ENCODE measurements at places on chromosomes 13 and 19.

DNA sequence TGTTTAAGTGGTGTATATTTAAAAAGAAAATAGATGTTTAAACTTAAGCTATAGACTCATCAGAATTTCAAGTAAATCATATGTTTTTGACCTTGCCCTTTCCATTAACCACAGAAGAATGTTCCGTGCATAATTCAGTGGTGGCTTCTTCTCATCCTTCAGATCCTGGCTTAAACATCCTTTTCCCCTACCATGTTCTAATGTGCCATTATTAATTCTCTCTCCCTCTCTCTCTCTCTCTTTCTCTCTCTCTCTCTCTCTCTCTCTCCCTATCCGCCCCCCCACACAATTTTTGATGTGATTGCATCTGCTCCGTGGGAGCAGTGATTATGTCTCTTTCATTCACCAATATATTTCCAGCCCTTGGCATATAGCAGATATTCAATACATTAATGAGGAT, 116.4 kb downstream of the DCLK1 start:
- no peak for DNase-seq

DNA sequence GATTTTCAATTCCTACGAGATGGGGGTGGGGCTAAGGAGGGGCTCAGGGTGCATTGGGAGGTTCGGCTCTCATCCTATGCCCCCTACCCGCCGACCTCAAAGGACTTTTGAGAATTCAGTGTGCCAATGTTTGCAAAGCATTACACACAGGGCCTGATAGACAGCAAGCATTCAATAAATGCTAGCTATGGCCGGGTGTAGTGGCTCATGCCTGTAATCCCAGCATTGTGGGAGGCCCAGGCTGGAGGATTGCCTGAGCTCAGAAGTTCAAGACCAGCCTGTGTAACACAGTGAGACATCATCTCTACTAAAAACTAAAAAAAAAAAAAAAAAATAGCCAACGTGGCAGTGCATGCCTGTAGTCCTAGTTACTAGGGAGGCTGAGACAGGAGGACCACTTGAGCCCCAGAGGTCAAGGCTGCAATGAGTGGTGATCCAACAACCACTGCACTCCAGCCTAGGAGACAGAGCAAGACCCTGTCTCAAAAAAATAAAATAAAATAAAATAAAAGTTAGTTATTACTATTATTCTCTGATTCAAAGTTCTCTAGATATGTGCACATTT, 1.9 kb upstream of the CBLC start:
- DNase-seq = no peak

DNA sequence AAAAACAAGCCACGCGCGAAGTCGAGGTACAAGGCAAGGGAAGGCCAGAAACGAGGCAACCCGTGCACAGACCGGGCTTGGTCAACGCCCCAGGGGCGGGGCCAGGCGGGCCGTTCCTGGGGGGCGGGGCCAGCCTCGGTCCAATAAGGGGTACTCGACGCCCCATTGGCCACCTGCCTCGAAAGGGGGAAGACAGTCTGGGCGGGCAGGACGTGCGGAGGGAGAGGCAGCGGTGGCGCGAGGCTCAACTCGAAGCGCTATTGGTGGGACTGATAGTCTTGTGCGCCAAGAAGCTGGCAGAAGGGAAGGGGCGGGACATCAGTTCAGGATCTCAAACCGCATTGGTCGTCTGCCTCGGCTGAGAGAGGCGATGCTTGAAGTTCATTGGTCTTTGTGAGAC, at the start of gene LYPD4:
Gene LYPD4 (minus strand): TSS at position 83 of the 400 bp plus-strand sequence. CDS start 5,398 bp downstream, outside the sequence.
- no peak for DNase-seq

GRCh38 chr19:14406645-14407401, 12.3 kb downstream of the DDX39A start:
- DNase-seq = no peak

- no peak for DNase-seq
Observed at GRCh38 chr13:102255409-102255808, 146.4 kb downstream of the FGF14 start.

- DNase-seq = peak; percentile 73
Observed at GRCh38 chr19:12777217-12778016, 2.1 kb upstream of the HOOK2 start.

DNA sequence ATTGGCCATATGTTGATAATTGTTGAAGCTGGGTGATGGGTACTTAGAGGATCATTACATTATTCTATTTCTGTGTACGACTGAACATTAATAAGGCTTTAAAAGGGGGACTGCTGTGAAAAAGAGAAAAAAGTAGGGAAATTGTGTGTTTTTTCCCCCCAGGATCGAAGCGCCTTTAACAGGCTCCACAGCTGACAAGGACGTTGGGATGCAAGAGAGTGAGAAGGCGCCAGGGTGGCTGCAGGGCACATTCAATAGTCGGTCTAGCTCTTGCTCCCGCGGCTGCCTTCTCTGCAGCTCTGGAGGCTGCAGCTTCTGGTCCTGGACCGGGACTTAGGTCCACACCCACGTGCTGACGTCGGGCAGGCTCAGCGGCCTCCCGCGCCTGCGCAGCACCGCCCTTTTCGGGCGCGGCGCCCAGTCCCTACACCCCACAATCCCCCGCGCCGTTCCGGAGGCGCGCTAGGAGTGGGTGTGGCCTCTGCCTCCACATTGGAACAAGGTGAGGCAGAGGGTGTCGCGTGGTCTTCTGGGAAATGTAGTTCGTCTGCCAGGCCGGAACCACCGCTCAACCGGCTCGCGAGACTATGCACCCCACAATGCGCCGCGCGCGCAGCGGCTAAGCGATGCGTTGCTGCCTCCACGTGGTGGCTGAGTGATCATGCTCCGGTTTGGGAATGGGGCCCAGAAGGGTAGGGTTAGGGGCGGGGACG, 4.9 kb upstream of the LRFN3 start:
- DNase-seq = peak; percentile 98

- DNase-seq = no peak
Observed at GRCh38 chr19:40600570-40601133, 517 bp upstream of the LTBP4 start.

- no peak for DNase-seq
Observed at GRCh38 chr13:111382411-111382810, 62.0 kb downstream of the TEX29 start.

- DNase-seq = peak; percentile 35
Observed at GRCh38 chr19:16293118-16294091, 31.2 kb upstream of the KLF2 start.

- no peak for DNase-seq
Observed at GRCh38 chr13:25371158-25371874, 458 bp upstream of the ATP8A2 start.

DNA sequence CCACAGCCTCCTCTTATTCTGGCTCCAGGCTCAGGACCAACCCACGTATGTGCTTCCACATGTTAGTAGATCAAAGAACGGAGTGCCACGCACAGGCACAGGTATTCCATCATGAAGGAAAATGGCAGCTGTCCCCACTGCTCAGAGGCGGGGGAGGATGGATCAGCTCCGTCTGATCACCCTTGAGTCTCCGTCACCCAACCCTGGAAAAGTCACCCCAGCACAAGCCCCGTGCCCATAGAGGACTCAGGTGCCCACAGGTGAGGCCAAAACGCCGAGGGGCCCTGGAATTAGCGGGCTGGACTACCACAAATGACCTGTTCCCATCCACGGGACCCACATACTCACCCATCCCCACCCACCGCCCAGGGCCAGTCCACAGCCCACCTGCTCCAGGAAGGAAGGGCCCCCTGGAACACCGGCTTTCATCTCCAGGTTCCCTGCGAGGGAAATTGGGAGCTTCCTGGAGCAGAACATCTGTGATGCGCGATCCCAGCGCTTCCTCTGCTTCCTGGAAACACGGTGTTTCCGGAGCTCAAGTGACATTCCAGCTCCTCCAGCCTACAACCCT, 120.5 kb upstream of the SPACA7 start:
- no peak for DNase-seq

GRCh38 chr13:51768378-51768921, 35.5 kb downstream of the DHRS12 start:
- DNase-seq = no peak

GRCh38 chr13:24662195-24663088, 17.8 kb upstream of the ATP12A start:
- no peak for DNase-seq

- no peak for DNase-seq
Observed at GRCh38 chr13:45863709-45864590, 12.4 kb upstream of the SIAH3 start.

DNA sequence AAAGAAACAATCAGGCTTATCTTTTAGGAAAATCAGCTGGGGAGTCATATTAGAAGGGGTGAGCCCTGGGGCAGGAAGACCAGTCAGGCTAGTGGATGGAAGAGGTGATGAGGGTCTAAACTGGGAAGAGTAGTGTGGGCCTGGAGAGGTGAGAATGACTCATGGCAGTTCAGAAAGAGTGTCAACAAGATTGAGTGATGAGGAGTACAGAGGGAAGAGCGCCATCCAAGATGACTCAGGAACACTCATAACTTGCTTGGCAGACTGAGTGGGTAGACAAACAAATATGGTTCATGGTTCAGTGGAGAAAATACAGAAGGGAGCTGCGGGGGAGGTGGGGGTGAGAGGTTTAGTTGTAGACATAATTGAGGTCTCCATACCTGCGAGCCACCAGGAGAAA, 17.3 kb upstream of the CLDN10 start:
- DNase-seq = peak; percentile 83

- no peak for DNase-seq
Observed at GRCh38 chr13:49679246-49679645, 12.0 kb downstream of the EBPL start.

- DNase-seq = no peak
Observed at GRCh38 chr13:102999499-102999898, 66.7 kb downstream of the SLC10A2 start.

DNA sequence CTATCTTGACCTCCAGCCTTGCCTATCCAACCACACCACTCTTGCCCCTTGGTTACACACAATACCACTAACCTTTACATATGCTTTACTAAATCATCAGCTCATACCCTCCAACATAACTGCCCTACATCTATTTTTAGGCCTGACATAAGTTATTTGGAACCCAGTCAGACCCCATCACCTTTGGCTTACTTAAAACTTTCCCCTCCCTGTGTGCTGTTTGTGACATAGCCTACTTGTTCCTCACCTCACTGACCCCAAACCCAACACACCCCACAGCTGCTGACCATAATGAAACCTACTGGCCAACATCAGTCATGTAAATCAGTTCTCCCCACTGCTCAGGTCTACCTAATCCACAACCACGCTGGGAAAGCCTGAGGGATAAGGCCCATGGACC, 4.9 kb downstream of the ZNF266 start:
- DNase-seq = no peak

DNA sequence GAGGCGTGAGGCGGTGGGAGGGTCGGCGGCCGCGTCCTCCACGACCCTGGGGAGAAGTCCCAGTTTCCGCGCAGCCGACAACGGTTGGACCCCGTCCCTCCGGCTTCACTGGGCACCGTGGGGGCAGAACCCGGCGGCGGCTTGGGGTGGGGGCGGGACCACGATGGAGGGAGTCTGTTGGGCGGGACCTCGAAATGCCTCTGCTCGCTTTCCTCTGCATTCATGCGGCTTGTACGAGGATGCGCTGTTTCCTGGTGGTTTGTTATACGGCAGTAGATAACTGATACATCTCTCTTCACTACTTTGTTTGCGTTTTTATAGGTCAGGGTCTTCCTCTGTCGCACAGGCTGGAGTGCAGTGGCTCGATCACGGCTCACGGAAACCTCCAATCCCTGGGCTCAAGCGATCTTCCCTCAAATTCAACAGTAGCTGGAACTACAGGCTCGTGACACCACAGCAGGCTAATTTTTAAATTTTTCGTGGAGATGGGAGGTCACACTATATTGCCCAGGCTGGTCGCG, 24.6 kb upstream of the ZNF846 start:
- no peak for DNase-seq

- DNase-seq = no peak
Observed at GRCh38 chr19:58305932-58306323, 751 bp downstream of the ERVK3-1 start.

- DNase-seq = no peak
Observed at GRCh38 chr13:97945342-97945741, 8.1 kb upstream of the IPO5 start.

DNA sequence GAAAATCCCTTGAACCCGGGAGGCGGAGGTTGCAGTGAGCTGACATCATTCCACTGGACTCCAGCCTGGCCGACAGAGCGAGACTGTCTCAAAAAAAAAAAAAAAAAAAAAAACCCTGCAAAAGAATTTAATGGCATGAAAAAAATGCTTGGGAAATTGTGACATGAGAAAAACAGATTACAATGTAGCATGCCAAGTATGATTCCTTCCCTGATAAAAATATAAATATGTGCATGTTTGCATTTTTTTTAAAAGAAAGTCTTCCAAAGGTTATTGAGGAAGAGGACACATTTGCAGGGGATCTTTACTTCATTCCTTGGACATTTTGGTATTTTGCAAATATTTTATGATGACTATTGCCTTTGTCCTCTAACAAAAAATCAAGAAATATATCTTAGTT, 14.5 kb upstream of the ZBTB32 start:
- DNase-seq = no peak

Measured in RWPE1 (cell line).